ENCODE measurements at places on chromosomes 7 and 10.

DNA sequence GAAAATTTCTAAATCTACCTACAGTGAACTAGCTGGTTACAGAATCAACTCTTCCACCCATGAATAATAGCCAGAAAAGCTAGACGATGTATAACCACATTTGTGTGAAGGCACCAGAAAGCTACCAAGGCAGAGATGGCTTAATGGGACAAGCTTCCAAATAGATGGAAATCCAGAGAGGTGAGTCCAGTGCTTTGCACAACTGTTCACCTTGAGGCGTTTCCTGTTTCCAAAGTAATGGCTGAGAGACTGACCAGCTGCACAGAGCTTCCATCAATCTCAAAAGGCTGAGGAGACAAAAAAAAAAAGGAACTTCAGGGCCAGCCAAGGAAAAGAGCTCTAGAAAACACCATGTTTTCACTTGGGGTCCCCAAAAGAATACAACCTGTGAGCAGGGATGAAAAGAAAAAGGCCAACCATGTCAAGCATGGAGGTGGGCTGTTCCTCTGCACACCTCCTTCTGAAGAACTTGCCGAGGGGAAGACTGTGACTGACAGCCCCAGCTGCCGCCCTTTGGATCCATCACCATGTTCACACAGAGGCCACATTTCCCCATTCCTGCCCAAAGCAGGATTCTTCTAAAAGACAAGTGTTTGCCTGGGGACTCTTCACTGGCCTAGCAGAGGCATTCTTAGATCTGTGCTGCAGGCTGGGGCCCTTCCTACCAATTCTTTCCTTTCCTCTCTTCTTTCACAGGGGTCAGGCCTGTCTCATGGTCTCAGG is 72.9 kb downstream of the ARHGAP21 start:
- DNase-seq, result no peak

DNA sequence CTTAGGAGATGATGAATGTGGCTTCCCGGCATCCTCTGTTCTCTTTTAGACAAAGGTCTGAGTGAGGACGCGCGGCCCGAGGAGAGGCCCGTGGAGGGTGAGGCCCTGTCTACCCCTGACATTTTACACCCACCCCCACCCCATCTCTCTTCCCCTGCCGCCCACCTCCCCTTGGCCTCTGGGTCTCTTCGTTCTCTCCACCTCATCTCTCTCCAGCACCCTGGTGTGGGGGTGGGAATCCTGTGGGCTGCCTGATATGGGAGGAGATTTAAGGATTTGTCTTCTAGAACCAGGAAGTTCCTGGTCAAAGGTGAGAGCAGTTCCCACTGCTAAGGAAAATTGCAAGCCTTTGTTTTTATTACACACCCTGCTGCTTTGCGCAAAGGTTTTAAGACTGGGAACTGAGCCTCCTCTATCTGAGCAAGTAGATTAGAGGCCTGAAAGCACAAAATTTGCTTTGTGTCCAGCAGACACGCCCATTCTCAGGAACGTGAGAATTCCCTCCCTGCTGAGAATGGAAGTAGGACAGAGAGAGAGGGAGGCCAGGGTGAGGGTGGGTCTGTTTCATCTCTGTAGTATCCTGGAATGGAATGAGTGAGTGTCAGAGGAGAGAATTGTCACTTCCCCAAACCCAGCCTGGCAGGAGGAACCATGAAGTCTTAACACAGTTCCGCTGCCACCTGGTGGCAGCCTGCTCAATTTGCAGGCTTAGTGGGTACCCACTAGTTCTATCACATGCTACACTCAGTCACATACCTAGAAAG is 91.2 kb downstream of the GTF2IRD1 start:
- peak; percentile 18 for DNase-seq

DNA sequence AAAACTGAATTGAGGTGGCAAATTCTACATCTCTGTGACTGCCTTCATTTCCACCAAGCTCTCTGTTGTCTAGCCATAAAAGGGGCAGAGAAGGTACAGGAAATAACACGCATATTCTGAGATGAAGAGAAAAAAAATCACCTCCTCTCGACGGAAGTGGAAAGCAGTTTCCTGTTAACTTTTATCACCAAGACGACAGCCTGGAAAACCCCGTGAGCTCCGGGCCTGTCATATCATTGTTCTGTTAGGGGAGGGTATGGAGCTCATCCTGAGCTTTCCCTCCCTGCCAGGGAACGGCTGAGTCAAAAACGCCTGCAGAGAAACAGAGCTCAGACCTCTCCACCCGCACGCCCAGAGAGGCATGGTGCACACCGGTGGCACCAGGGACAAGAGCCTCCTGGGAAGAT is 200.3 kb downstream of the PRPF18 start:
- no peak for DNase-seq

DNA sequence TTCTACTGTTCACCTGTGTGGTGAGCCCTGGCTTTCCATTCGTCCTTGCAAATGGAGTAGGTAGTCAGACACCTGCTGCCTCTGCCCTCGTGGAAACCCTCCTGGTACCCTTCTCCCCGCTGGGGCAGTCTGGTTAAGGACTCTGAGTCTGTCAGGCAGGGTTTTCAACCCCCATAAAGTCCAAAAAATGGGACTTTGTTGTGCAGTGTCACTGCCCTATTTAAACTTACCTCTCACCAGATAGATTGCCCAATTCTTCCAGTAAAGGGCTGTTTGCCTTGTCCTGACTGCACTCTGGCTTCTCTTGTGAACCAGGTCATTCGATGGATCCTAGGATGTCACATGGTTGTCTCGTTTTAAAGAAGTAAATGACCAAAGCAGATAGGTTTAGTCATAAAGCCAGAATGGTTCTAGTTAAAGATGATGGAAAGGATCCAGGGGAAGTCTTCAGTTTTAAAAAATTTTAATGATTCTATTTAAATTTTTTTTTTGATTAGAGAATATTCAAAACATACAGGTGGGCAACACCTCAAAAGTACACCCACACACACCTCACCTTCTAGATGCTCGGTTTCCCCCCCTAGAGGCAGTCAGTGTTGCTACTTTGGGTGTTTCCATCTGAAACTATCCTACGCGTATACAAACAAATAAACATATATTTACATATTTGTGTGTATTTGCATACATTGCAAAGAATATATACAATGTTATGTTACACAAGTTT is 22.0 kb downstream of the TMEM176B start:
- no peak for DNase-seq

- DNase-seq, result no peak
These were observed 81.1 kb downstream of the XRCC2 start for GRCh38 chr7:152594801-152595200.

GRCh38 chr7:92534572-92534971 is 6.0 kb downstream of the RBM48 start:
- no peak for DNase-seq

DNA sequence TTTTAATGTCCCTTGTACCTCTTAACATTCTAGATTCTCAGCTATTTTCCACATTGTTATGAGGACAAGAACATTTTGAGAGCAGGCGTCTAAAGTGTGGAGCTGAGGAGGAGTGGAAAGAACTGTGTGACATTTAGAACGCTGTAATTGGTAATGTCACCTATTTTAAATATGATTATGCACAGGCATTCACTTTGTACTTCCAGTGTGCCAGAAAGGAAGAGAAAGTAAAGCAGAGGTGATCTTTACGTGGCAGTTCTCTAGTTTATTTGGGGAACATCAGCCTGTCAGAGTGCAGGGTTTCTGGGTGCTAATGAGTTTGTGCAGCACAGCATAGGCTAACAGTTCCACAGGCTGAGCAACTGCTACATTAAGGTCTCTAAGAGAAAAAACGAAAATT is 498.4 kb upstream of the POM121L12 start:
- DNase-seq, result no peak
